ENCODE measurements at places on chromosomes 7 and 10.

GRCh38 chr10:122113161-122113944, 124.4 kb downstream of the TACC2 start:
- no peak for DNase-seq

- DNase-seq, result no peak
These were observed 4.1 kb downstream of the FHIP2A start for GRCh38 chr10:114825513-114826253.

- DNase-seq, result no peak
These were observed 294.3 kb upstream of the PFKP start for GRCh38 chr10:2772816-2773631.

- DNase-seq, result no peak
These were observed 106.6 kb upstream of the SHH start for GRCh38 chr7:155918720-155919390.

DNA sequence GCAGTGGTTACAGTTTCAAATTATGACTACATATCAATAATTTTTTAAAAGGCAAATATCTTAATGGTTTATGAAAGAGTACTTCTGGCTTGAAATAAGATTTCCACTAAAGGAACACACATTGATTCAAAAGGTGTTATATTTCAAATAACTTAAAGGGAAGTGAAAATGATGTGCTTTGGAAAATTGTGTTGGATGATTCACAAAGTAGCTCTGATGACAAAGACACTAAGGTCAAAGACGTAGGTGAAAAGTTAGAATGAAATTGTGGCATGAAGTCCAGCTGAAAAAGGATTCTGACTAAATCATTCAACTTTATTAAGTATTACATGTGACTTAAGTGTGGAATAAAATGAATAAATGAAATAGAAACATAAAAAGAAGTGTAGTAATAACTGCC, 20.8 kb upstream of the OR2A5 start:
- no peak for DNase-seq

DNA sequence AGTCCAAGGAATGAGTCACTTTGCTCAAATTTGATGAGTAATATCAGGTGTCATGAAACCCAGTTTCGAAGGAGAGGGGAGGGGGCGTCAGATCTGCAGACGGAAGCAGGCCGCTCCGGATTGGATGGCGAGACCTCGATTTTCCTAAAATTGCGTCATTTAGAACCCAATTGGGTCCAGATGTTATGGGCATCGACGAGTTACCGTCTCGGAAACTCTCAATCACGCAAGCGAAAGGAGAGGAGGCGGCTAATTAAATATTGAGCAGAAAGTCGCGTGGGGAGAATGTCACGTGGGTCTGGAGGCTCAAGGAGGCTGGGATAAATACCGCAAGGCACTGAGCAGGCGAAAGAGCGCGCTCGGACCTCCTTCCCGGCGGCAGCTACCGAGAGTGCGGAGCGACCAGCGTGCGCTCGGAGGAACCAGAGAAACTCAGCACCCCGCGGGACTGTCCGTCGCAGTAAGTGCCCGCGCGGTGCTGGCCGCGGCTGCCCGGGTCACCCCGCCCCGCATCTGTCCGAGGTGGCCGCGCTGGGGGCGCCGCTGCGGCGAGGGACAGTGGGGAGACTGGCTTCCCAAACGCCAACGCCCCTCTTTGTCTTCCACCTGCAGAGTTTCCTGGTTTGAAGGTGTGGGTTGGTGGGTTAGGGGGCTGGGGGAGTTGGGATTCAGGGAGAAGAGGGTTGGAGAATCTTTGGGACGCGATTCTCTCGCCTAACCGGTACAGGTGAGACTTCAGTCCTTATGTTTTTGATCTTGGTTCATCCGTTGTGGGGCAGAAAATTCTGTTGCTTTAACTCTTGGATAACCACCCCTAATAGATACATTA, at the start of gene TAC1:
TAC1 (plus strand) TSS at position 351 of the 829 bp plus-strand sequence. CDS start 527 bp downstream, outside the sequence.
- DNase-seq, result no peak

GRCh38 chr7:80147543-80148391, 13.1 kb downstream of the GNAI1 start:
- DNase-seq, result no peak

- no peak for DNase-seq
These were observed 21.4 kb upstream of the CPVL start for GRCh38 chr7:29167721-29168120.

DNA sequence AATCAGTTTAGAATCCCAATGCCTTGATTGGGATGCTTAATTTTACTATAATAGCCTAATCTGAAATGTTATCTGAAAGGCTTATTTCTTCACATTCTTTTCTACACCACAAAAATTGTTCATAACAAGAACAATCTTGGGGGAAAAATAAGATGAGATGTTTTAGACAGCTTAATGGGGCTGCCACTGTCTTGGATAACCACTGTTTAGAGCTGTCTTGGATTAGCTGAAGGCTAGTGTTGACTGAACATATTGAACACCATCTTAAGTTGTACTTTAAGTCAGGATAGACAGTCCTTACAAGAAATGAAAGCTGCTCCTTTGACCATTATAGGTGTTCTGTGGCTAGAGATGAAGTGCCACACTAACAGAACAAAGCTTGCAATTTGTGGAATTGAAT, 501.3 kb downstream of the GFRA1 start:
- no peak for DNase-seq

DNA sequence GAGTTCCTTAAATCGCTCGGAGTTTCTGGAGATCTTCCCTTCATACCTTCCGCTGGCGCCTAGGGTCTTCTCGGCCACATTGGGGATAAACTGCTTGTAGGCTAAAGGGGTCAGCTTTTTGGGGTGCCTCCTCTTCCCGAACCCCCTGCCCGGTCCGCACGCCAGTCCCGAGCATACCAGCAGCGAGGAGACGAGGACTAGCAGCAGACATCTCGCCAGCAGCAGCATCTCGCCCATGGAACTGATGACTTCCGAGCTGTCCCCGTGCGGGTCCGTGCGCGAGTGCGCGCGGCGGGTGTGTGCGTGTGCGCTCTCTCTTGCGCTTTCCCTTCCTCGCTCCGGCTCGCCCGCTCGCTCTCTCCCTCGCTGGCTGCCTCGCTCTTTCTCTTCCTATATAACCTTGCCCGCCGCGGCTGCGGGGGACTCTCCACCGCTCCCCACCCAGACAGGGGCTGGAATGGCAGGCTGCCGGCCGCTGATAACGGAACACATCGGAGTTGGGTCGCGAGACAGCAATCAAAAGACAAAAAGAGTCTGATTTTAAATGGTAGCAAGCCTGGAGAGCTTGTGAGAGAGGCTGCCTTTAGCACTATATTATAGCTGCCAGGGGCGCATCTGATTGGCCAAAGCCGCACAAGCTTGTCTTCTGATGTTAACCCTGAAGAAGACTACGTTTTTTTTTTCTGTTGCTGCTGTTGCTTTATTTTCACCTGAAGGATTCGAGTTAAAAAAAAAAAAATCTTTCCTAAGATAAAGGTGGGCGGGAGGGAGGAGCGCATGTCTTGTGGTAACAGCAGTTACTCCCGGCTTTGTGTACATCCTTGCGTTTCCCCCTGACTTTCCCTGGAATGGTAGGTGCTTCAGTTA, at the start of gene SHH:
SHH (minus strand) TSS at position 569 of the 867 bp plus-strand sequence; CDS start at position 228, 341 bp downstream.
- no peak for DNase-seq

DNA sequence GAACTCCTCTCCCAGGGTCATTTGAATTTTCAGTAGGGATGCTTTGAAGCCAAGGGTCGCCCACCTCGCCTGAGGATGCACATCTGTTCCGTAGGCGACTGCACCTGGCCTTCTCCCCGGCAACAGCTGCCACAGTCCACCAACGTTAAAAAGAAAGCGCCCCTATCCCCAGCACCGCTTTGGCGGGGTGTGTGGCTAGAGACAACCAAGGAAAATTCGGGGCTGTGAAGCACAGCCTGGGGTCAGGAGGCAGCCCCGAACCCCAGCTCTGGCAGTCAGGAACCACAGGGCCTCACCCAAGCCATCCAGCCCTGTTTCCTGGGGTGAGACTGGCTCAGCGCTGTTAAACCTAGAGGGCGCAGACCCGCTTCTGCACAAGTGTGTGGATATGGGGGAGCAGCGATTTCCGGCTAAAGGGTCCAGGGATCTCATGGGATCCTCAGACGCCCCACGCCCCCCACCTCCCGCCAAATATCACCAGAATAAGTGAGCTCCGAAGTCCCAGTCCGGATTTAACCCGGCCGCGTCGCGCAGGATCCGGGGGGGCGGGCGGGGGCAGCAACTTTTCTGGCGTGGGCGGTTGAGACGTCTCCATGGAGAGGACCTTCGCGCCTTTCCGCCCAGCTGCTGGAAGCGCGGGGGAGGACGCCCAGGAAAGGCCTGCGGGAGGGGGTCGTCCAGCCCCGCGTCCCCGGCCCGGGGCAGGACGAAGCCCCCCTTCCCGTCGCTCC, 822 bp downstream of the ZC3HAV1L start:
- DNase-seq, result no peak

GRCh38 chr10:71285180-71285545, 33.9 kb upstream of the SLC29A3 start:
- no peak for DNase-seq

DNA sequence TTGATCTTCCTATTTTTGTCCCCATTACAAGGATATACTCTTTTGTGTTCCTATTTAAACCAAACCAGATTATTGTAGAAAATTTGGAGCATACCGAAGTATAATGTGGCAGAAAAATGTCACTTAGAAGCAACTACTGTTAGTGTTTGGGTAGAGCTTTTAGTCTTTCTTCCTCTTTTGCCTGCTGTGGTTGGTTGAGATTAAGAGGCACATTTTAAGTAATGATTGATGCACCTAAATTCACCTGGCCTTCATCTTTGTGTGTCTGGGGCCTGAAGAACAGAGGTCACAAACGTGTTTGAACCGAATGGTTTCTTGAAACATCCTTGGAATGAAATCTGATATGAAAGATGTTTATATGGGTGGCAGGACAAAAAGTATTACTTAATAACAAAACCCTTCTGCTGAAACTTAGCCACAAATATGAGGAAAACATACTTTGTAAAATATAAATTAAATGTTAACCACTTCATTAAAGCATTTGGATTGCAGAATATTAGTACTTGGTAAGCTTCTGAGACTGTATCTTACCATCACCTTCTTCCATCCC, 2.6 kb downstream of the BPGM start:
- no peak for DNase-seq

DNA sequence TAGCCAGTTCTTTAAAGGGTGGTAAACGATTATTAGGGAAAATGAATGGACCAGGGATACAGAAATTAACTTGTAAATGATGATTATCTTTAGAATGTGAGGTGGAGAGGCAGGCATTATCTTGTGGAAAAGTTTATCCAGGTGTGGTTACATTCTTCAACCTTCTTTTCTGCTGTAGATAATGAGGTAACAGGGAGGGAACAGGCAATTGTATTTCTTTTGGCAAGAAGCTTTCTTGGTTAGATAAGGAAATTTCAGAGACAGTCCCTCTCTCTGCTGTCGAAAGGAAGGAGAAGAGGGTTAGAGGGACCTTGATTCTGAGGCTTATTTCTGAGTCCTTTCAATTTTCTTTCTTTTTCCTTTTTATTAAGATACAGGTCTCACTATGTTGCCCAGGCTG, 32.1 kb downstream of the MRPL32 start:
- DNase-seq, result no peak

GRCh38 chr10:6416892-6417512, 163.1 kb downstream of the PRKCQ start:
- DNase-seq, result peak; percentile 8

- no peak for DNase-seq
These were observed 7.8 kb downstream of the BAMBI start for GRCh38 chr10:28684986-28685580.

- DNase-seq, result no peak
These were observed 205.2 kb upstream of the GHITM start for GRCh38 chr10:83934062-83934461.

- no peak for DNase-seq
These were observed 175.2 kb downstream of the TPST1 start for GRCh38 chr7:66380272-66380888.

DNA sequence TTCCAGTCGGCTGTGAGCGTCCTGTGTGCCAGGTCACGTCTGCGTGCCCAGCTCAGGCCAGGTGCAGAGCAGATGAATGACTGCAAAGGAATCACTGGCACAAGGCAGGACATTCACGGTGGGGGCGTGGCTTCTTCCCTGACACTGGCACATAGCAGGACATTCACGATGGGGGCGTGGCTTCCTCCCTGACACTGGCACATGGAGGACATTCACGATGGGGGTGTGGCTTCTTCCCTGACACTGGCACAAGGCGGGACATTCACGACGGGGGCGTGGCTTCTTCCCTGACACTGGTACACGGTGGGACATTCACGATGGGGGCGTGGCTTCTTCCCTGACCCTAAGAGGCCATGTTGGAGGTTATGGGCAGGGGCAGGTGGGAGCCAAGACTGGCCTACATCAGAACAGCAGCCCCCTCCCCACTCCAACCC, 64.3 kb downstream of the MYL10 start:
- no peak for DNase-seq

DNA sequence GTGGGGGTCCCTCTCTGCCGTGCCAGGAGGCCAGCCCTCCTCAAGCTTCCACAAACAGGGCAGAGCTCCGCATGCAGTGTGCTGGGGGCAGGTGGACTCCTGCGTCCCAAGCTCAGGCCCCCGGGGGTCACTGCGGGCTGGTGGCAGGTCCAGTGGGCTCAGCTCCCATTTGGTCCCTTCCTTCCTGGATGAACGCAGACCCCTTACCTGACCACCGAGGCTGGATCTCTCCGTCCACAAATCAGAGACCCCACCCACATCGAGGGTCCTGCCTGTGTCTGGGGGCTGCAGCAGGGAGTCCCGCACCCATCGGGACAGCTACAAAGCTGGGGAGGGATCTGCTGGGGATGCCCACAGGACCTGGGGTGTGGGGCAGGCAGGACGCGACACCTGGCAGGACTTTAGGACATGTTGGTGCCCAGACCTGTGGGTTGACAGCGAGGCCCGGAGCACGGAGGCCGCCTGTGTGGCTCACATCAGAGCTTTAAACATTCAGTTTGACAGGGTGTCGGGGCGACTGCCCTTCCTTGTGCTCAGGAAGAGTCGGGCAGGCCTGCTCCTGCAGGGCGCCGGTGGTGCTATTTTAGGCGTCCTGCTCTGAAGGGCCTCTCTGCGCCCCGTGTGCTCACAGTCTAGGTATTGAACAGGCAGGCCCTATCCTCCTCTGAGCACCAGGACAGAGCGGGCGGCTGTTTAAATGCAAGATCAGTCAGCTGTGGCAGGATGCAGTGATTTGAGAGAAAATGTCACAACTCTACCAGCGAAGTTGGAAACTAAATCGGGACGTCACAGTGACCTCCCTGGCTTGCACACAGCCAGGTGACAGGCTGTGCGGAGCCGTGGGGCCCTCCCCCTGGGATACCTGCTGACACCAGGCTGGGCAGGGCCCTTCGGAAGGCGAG, 15.9 kb upstream of the CFAP46 start:
- no peak for DNase-seq

- DNase-seq, result no peak
These were observed 266.7 kb upstream of the KLF6 start for GRCh38 chr10:4051641-4052151.

- DNase-seq, result no peak
These were observed 252.6 kb downstream of the DOCK4 start for GRCh38 chr7:111953611-111954010.

DNA sequence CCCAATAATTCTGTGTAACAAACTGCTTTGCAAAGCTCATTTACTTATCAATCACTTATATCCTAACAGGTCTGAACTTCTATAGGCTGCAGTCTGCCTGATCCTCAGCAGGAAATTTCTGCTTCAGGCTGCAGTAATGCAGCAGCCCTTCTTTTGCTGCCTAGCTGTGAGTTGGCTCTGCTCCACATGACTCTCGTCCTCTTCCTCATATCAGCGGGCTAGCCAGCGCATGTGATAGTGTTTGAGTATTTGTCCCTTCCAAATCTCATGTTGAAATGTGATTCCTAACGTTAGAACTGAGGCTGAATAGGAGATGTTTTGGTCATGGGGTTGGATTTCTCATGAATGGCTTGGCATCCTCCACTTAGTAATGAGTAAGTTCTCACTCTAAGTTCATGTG, 387.8 kb downstream of the SEMA3D start:
- no peak for DNase-seq
